ENCODE measurements at places on chromosomes 16 and 17.

GRCh38 chr17:42322382-42323267 lies 34.3 kb downstream of the STAT5A start:
- peak; percentile 78 for DNase-seq

DNA sequence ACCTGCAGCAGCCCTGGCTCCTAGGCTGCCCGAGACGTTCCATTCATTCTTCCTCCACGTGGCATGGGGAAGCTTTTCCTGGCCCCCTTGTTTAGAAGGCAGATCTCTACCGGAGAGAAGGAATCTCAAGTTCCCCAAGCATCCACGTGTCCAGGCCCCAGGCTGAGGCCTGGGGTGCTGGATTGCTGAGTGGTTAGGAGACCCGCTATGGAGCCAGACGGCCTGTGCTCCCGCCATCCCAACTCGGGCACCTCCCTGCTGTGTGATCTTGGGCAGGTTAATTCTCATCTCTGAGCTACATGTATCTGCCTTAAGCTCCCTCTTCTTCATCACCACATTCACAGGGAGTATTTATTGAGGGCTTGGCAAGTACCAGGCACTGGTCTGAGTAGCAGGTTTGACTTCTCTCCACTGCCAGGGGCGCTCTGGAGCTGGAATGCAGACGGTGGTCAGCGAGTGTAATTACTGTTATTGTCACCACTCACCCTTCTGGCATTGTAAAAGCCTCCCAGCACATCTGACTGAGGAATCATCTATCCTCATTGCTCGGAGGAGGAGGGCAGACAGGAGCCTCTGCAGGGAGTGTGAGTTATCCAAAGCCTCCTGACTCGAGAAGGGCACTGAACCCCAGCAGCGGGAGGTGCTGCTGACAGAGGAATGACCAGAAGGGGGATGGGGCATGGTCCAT lies 1.1 kb upstream of the ADGRG1 start:
- peak; percentile 98 for DNase-seq

DNA sequence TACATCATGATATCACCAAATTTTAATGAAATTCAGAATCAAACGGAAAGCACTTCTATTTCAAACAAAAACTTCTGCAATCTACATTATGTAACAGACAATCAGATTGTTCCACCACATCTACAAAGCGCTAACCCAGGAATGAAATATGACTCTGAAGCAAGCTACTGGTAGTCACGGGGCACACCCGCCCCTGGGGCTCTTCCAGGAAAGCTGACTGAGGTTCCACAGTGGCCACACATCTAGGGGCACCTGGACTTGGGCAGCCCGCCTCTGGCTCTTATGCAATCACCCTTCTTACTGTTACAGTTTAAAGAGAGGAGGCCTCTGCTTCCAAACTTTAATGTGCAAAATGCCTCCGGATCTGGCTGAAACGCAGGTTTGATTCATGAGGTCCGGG lies 27.5 kb downstream of the ZCCHC14 start:
- DNase-seq, result no peak

DNA sequence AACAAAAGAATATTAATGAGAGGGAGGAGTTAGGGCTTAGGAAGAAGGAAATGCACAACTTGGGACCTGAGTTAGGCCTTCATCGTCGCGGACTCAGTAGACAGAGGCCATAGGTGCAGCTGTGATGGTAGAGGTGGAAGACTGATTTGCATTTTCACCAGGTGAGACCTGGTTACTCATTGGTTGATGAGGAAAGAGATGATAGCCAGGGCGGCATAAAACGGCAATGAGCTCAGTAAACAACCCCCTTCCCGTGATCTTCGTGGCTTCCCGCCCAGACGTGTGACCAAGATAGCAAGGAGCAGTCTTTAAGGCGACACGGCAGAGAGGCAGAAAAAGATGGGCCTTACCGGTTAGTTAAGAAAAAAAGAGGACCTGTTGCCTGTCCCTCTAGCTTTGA lies at the start of gene TMC5:
TMC5 (plus strand) TSS at position 244 of the 400 bp plus-strand sequence. CDS start 22,156 bp downstream, outside the sequence.
- DNase-seq, result no peak

- DNase-seq, result no peak
These were observed 12.3 kb downstream of the TMEM100 start for GRCh38 chr17:55710410-55710809.

- DNase-seq, result no peak
These were observed 197.1 kb upstream of the RPL38 start for GRCh38 chr17:74006371-74006770.

- no peak for DNase-seq
These were observed 55.7 kb downstream of the TAOK1 start for GRCh38 chr17:29445844-29446243.

GRCh38 chr17:78940708-78941107 lies 15.5 kb upstream of the TIMP2 start:
- peak; percentile 45 for DNase-seq

DNA sequence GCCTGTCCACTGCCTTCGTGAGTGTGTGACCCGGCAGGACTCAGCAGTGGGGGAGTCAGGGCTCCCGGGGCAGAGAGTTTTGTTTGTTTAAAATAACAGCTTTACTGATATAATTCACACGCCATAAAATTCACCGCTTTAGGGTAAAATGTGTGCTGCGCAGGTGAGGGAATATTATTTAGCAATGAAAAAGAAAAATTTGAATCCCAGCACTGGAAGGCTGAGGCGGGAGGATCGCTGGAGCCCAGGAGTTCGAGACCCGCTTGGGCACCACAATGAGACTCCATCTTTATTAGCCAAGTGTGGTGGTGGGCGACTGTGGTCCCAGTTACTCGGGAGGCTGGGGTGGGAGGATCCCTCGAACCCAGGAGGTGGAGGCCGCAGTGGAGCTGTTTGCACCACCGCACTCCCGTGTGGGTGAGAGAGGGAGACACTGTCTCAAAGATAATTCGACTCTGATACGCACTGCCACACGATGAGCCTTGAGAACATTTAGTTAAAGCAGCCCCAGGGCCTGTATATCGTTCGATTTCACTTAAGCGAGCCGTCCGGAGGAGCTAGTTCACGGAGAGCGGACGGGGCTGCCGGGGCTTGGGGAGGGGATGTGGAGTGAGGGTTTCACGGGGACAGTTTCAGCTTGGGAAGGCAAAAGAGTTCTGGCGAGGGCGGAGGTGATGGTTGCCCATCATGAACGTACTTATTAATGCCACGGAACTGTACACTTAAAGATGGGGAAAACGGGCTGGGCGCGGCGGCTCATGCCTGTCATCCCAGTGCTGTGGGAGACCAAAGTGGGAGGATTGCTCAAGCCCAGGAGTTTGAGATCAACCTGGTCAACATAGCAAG lies 10.2 kb downstream of the TELO2 start:
- no peak for DNase-seq

DNA sequence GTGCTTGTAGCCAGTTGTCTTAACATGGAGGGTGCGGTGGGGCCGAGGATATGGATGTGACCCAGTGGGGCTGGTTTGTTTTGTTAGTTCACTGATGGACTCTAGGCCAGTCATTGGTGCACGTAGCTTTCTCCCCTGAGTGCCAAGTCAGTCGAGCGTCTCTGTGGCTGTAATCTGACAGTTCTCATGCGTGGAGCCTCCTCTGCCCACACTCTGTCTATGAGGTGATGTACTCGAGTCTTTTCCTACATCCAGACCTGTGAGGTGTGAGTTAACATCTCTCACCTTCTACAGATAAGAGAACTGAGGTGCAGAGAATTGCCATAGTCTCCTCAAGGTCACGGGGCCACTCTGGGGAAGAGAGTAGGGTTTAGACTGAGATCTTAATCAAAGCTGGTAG lies 90.2 kb downstream of the MARCHF10 start:
- no peak for DNase-seq

- no peak for DNase-seq
These were observed 1.4 kb upstream of the SP6 start for GRCh38 chr17:47852113-47852949.

GRCh38 chr16:3017344-3017743 lies 639 bp downstream of the CLDN6 start:
- DNase-seq, result no peak

DNA sequence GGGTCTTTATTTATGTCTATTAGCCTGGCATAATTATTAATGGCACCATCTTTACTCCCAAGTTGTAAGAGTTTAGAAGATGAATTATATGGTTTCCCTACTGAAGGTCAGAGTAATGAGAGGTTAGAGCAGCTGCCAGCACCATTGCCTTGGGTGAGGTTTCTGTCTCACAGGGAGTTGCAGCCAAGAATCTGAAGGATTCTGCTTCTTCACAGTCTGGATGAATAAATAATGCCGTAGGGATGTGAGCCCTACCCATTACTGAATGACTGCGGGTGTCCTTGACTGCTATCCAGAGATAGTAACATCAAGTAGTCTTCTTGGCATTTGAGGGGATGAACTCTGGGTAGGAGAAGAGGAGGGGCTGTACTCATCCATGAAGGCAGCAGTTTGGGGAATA lies 52.8 kb upstream of the SMIM36 start:
- DNase-seq, result no peak

DNA sequence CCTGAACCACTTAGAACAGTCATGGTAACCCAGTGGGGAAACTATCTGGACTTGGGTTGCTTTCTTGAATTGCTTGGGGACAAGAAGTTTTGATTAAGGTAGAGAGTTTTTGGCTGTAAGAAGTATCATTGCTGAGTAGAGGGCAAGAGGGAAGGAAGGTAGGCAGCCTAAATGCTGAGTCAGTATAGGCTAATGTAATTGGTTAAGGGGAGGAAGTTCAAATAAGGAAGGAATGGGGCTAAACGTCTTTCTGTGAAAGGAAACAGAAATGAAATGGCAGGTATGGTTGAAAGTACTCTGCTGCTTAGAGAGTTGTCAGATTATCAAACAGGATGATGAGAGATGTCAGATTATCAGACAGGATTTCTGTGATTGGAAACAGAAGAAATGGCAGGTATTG lies 20.3 kb downstream of the KPNB1 start:
- DNase-seq, result no peak

GRCh38 chr17:38562215-38562569 lies 43.6 kb downstream of the SRCIN1 start:
- DNase-seq, result no peak

GRCh38 chr16:740459-740763 lies 386 bp downstream of the CIAO3 start:
- DNase-seq, result no peak

DNA sequence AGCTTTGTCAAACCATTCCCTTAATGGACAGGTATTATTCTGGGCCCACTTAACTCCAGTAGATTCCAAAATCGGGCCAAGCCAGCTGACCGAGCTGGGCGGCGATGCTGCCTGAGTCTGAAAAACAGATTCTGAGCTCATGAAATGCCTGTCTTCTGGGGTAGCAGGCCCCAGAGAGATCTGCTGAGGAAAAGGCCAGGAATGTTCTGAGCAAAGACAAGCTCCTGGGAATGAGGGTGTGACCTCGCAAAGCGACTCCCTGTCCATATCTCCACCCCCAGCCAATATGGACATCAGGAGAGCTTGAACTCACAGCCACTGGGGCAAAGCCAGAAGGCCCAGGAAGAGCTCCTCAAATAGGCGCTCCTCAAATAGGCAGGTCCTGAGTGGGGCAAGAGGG lies 23.7 kb downstream of the ZNF423 start:
- DNase-seq, result no peak

DNA sequence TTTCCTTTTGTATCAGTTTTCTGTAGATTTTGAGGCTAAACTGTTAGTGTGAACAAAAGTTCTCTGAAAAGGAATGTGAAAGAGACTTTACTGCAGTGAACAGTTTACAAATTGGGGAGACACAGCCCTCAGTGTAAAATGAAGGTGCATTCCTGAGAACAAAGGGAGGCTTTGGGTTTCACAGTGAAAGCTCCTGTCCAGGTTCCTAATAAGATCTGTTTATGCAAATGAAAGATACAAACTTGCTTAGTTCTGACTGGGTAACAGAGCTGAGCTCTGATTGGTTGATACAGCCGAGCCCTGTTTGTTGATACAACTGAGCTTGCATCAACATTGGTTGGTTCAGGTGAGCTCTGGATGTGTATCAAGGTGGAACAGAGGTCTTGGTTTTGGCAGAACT lies 8.3 kb upstream of the CDRT15 start:
- DNase-seq, result no peak

DNA sequence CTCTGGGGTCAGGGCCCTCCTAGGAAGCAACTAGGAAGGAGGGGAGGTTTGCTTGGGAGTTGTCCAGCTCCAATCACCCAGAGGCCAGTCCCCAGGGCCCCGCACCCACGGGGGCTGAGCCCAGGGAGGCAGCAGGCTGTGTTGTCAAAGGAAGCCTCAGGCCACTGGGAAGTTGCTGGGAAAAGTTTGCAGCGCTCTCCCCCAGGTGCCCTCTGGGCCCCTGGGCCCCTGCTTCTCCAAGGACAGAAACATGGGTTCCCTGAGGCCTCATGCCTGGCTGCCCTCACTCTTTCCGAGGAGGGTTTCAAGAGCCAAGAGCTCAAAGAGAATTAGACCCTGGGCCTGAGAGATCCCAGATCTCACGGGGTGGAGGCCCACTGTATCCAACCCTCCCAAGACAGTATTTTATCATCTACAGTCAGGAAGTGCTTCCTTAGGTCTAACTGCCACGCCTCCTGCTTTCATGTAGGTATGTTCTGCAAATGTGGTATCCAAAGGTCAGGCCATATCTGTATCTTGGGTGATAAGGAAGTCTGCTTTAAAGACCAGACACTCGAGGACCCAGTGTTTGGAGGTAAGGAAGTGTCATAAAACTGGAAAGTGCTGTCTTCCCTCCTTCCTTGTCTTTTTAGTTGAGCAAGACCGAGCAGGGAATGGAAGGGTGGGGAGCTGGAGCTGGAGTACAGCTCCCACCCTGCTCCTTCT lies 44.2 kb upstream of the ZNF423 start:
- DNase-seq, result no peak

DNA sequence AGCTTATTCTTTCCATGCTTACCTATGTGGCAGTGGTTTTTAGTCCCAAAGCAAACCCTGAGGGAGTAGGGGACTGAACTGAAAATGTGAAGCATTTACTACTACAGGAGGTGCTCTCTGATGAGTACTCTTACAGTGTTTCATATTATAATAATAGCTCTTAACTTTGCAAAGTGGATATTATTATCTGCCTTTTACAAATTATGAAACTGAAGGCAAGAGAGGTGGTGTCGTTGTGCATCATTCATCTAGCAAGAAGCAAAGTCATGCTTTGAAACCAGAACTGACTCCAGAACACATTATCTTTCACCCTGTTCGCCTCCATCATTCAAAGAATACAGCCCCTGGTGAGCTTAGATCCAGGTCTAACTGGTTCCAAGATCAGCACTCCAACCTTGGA lies 8.2 kb upstream of the KCNH6 start:
- no peak for DNase-seq

- DNase-seq, result peak; percentile 38
These were observed 5.5 kb downstream of the CYLD start for GRCh38 chr16:50747207-50747956.

GRCh38 chr17:81409190-81409935 lies 14.1 kb downstream of the BAHCC1 start:
- DNase-seq, result no peak

Measured in kidney glomerular epithelial cell (primary cell).